ENCODE measurements at places on chromosomes 1 and 21.

DNA sequence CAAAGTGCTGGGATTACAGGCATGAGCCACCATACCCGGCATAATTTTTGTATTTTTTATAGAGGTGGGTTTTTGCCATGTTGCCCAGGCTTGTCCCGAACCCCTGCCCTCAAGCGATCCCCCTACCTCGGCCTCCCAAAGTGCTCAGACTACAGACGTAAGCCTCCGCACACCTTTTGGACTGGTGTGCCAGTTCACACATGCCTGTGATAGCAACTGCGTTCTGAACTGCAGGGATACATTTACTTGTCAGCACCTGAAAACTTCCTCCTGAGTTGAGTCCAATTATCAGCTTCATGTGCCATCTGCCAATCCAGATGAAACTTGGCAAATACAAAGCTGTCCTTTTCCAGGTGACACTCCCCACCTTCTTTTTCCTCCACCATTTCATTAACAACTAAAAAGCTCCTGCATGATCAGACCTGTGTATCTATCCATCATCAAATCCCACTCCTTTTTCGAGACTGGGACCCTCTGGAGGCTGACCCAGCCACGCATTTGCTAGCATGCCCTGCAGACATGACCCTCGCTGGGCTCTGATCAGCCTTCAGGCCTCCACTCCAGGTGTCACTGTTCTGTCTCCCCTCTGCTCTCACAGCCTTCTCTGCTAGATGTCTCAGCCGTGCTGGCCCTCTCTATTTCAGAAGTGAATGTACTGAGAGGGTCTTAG lies 2.1 kb upstream of the DEGS1 start:
- DNase-seq = no peak

DNA sequence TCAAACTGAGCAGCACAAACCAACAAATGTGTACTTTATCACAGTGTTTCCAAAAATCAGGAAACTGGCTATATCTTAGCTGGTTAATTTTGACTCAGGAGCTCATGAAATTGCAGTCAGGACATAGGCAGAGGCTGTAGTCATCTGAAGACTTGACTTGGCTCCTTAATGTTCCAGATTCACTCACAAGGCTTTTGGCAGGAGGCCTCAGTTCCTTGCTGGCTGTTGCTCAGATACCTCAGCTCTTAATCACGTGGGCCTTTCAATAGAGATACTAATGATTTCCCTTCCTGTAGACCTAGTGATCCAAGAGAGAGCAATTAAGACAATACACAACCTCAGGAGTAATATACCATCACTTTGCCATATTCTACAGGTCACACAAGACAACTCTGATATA lies 537.7 kb downstream of the BRINP3 start:
- no peak for DNase-seq

GRCh38 chr1:43444836-43445235 lies 8.9 kb downstream of the HYI start:
- DNase-seq = no peak

GRCh38 chr1:155776414-155776813 lies 80.6 kb downstream of the GON4L start:
- DNase-seq = no peak

DNA sequence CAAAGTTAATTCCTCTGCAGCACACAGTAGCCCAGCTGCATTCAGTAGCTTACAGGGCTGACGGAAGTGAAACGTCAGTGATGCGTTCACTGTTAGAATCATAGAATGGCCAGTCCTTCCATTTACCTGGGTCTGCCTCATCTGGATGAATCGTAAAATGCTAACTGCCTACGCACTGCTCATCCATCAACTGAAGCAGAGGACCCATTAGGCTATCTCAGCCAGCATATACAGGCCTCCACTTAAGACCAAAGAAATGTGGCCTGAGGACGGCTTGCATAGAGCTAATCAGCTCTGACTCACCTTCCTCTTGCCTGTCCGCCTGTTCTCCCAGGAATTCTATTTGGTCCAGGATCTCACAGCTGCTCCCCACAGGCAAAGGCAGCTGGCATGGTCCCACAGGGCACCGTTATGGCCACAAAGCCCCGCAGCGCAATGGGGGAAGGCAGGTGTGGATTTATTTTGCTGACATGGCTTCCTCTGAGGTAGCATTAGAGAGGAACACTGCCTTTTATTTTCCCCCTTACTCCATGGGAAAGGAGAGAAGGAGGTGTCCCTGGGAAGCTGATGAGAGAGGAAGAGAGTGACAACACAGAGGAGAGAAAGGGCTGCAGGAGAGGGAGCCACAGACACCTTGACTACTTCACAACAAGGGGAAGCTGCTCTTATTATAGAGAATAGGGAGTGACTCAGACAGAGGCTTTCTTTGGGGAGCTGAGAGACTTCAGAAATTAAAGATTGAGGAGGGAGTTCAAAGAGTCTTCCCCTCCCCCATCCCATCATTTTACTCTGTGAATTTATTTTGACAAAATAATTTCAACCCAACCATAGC lies 177.6 kb downstream of the HHIPL2 start:
- no peak for DNase-seq

- DNase-seq = no peak
Observed at GRCh38 chr1:215835951-215836350, 268.8 kb downstream of the KCTD3 start.
